ENCODE measurements at places on chromosomes 4 and X.

DNA sequence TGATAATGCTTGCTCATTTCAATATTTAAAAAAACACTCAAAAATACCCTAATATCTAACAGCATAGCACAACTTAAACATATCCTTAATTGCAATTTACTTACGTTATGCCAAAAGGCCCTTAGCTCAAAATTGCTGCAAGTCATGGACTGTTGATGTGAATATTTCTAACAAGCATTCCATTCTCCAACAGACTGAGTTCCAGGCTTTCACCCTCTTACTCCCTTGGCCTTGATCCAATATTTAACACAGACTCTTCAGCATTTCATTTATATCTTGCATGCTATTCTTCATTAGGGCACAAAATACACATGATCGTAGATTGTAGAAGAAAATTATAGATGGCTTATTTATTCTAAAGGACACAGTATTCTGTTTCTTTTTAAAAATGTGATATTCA, 96.5 kb downstream of the RNF150 start:
- DNase-seq, result no peak

DNA sequence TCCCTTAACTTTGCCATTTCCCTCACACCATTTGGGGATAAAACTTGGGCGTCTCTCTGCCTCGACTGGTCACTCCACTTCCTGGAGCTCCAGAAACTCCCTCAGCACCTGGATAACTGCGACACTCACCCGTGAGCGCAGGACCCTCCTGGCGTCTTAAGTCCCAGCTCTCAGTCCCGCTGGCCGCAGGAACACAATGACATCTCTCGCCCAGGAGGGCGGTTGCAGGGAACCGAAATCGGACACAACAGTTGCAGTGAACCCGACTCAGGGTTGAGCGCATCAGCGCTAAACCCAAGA, 370.9 kb upstream of the SMIM31 start:
- no peak for DNase-seq

- DNase-seq, result no peak
These were observed 40.1 kb downstream of the BTC start for GRCh38 chr4:74754218-74754617.

- DNase-seq, result no peak
These were observed 700 bp downstream of the ARAF start for GRCh38 chrX:47561659-47562151.

GRCh38 chr4:85964298-85964697, 395.6 kb downstream of the MAPK10 start:
- DNase-seq, result no peak

DNA sequence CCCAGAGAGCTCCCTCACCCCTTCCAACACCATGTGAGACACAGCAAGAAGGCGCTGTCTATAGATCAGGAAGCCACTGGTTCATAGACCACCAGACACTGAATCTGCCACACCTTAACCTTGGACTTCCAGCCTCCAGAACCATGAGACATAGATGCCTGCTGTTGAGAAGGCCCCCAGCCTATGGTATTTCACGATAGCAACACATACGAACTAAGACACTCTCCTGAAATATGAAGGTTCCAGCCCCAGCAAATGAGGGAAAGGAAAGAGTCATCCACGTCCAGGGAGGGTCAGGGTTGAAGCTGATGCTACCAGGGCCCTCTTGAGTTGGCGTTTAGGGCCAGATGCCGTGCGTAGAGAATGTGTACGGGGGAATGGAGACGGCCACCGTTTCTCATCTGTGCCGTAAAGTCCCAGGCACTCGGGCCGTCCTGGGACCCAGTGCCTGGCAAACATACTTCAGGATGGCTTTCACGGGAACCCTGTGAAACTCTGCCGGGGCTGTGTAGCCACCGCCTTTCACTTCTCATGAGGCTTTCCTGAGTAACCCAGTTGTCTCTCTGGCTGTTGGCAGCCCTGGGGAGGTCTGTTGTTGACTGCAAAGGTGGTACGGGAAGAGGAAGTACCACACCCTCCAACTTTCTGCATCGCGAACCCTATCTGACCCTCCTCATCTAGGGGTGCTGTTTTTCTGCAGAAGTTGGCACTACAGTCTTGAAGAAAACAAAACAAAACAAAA, 17.7 kb upstream of the P2RY8 start:
- DNase-seq, result no peak

GRCh38 chr4:112328734-112329130, 31.6 kb downstream of the ALPK1 start:
- DNase-seq, result no peak

DNA sequence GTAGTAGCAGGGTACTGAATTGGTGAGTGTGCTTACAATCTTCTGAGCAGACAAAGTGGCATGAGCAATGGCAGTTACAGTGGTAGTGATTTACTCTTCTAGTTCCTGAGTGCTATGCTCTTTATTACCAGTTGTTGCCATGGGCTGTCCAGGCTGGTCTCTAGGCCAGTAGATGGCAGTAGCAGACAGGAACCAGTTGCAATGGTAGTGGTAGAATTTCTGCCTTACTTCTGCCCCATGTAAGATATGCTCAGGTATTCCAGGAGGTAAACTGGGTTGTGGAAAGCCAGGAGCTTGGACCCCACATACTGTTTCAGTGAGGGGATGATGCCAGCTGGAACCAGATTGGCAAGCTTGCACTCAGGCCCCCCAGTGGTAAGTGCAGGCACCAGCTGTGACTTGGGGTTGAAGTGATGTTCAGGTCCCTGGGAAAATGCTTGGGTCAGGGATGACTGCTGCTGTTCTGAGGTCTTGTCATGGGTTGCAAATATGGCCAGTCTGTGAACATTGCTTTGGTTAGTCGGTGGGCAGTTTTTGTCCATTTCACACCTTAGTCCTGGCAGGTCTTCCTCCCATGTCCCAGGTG, 63.0 kb upstream of the ZXDB start:
- no peak for DNase-seq

DNA sequence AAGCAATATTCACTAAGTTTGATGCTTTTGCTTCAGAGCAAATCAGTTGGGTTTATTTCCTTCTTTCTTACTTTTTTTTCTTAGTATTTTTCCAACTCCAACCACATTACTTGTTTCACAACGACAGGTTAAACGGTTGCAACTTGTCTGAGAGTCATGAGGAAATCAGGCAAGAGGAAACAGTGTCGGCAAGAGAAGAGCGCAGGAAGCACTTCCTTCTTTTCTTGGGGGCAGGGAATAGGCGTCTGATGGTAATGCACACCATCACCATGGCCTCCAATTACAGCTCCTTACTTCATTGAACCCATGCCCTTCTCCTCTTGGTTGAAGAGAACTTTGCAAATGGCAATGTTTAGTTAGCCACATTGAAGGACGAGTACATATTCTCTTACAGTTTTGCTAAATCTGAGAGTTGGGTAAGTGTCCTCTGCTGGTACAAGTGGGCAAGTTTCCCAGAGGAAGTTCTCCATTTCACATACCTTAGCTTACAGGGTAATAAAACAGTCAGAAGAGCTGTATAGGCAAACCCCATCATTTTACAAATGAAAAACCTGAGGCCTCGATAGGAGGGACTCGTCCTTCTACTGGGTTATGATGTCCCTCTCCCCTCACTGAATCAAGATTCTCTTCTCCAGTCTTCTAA, 8.3 kb upstream of the CXCL8 start:
- DNase-seq, result no peak

DNA sequence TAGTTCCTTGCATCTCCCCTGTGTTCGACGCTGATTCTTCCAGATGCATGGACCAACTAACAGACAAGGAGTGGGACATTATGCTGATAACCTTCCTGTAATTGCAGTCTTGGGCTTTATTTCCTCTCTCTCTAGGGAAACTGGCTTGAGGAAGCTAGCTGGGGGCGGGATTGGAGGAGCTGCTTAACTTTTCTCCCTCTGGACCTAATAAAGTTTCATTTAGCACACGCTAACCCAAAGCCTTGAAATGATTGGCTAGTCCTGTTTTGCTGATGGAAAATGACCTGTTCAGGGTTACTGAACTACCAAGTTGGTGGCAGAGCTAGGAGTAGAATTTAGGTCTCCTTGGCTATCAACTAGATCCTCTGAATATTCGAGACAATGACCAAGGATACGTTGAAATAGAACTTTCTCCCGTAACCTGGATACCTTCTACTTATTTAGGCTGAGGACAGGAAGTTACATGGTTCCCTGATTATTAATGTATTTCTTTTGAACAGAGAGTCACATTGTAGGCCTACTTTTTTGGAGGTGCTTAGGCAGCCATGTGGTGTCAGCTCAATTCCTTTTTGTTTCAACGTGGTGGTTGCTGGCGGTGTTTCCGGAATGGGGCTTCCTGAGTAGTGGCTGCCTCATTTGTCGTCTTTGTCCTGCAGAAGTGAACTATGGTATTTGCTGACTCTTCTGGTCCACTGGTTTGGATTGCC, 2.0 kb downstream of the PGK1 start:
- DNase-seq, result no peak

GRCh38 chrX:6159468-6159867, 69.2 kb downstream of the NLGN4X start:
- DNase-seq, result no peak

- DNase-seq, result no peak
These were observed 55.0 kb upstream of the RASGEF1B start for GRCh38 chr4:81526706-81527105.

- DNase-seq, result no peak
These were observed 896.1 kb upstream of the LCORL start for GRCh38 chr4:18917689-18918088.

GRCh38 chrX:46571423-46572339, 1.9 kb upstream of the CHST7 start:
- DNase-seq, result no peak

GRCh38 chr4:114921790-114922591, 191.4 kb downstream of the NDST4 start:
- no peak for DNase-seq

GRCh38 chr4:166657261-166657660, 577.0 kb downstream of the SPOCK3 start:
- DNase-seq, result no peak

GRCh38 chrX:133627673-133628072, 212.4 kb upstream of the GPC4 start:
- no peak for DNase-seq

DNA sequence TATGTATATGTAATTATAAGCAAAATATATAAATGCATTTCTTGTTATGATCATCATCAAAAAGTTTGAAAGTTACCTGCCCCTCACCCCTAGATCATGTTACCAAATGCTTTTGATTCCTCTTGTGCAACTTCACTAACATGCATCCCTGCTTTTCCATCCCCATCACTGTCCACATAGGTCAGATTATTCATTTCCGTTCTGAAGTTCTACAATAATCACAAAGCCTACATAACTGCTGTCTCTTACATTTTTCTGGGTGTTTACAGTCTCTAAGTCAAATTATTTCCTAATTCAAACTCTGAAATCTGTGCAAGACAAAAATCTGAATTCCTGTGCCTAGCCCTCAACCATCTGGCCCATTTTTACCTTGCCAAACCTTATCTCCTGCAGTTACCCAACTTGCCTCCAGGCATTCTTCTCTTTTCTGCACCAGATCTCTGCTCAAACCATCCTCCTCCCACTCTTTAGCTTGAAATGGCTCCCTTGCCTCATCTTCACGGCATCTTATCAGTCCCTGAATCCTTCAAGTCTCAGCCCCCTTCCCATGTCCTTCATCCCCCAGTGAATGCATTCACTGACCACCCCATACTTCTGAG, 42.4 kb upstream of the SLC39A8 start:
- DNase-seq, result no peak

GRCh38 chr4:47873877-47874541, 36.1 kb upstream of the CORIN start:
- DNase-seq, result no peak

GRCh38 chrX:9611436-9612145, 146.7 kb downstream of the TBL1X start:
- no peak for DNase-seq

DNA sequence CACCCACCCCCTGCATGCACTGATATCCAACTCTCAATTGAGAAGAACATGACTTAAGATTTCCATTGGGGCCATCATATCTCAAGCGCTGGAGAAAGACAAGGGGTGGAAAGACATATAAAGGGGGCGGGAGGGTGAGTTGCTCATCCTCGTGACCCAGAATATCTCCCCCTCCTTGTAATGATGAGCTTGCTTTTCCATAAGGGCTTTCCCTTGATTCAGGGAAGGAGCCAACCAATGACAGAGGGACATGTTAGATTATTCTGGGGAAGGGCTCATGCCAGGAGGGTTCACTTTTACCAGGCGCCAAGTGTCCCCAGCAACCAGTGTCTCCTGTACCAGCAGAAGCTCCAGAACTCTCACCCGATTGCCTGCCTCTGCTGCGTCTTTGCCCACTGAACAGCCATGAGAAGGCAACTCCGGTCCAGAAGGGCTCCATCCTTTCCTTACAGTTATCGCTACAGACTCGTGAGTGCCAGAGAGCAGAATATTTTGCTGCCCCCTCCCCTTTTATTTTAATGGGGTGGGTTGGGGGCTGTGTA, at the start of gene ATP1B4:
ATP1B4 (plus strand) TSS at position 326 of the 542 bp plus-strand sequence; CDS start at position 406, 80 bp downstream.
- DNase-seq, result no peak

DNA sequence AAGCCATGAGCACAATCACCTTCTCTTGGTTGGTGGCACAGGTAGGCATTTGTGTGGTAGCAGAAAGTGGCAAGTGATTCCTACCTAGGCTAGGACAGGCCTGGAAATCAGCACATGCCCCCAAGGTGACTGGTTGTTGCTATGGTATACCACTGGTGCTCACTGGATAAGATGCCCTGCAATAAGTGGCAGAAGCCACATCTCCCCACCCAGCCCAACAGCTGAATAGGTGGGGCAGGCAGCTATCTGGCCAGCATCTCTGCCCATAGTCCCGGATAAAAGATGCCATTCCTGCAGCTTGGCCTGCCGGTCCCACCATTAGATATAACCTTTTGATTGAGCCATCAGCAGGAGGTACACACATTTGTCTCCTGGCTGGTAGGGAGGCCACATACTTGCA, 21.1 kb downstream of the AMER1 start:
- no peak for DNase-seq

GRCh38 chr4:29046781-29047180, 1673.4 kb upstream of the PCDH7 start:
- no peak for DNase-seq

DNA sequence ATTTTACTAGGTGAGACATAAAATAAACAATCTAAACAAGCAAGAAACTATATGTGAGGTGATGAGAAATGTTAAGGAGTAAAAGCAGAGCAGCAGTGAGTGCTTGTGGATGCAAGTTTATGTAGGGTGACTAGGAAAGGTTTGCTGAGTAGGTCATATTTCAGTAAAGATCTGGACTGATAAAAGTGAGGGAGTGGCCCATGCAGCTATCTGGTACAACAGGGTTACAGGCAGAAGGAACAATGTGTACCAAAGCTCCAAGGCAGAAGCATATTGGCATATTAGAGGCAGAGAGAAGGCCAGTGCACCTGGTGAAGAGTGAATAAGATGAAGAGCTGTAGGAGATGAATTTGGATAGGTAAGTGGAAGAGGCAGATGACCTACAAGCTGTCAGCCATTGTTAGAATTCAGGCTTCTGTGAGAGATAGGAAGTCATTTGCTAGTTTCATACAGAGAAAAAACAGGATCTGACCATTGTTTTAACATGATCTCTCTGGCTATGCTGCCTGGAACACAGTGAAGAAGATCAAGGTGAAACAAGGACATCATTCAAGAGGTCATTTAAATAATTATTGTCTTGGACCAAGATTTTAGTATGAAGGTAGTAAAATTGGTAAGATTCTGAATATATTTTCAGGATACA, 274.6 kb downstream of the ANKRD50 start:
- no peak for DNase-seq
